Karpas-422 (cell line): ENCODE measurements at places on chromosomes 1 and 21.

DNA sequence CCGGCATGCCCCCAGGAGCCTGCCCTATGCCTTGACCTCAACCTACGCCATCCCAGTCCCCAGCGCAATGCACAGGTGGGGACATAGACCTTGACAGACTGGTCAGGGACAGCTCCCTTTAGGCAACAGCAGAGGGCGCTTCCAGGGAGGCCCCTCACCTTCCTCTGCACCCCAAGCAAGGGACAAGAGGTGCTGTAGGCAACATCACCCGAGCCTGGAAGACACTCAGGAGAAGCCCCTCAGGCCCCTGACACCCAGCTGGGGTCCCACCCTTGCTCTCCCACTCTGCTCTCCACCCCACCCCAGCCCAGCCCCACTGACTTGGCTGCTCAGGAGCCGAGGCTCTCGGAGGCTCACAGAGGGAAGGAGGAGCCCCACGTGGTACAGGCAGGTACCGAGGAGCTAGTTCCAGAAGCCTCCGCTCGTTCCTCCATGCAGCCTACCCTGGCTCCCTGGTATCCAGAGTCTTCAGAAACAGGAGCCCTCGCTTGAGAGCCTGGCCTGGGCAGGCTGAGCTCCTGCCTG is 2.4 kb upstream of the WNT3A start:
- H3K4me3 ChIP-seq, result no peak overlapping the region
- no peaks in the 10 kb centered on the region for H3K36me3 ChIP-seq
- no peaks in the 10 kb centered on the region for H3K27me3 ChIP-seq

DNA sequence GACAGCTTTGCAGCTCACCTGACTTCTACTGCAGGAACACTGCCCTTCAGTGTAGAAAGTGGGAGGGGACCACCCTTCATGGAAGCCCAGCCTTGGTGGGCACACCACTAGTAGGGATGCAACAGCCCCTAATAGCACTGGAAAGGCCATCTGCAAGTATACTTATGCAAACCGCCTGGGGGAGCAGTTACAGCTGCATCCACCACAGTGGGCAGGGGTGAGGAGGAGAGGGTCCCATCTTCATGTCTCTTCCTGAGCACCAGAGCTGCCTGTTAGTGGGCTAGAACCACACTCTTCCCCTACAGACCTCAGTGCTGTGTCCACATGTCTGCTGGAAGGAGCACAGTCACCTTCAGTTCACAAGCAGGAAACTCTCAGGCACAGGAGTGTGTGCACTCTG is 66.2 kb upstream of the LHX8 start:
- H3K27ac ChIP-seq, result no peak overlapping the region
- H3K27me3 ChIP-seq, result no peaks in the 10 kb centered on the region
- H3K4me1 ChIP-seq, result no peaks in the 10 kb centered on the region
- H3K36me3 ChIP-seq, result no peaks in the 10 kb centered on the region
- no peak overlapping the region for H3K4me3 ChIP-seq

GRCh38 chr1:235820061-235820460 is 46.6 kb downstream of the LYST start:
- no peaks in the 10 kb centered on the region for H3K36me3 ChIP-seq
- H3K4me3 ChIP-seq, result no peak overlapping the region
- H3K4me1 ChIP-seq, result no peaks in the 10 kb centered on the region
- no peak for DNase-seq

DNA sequence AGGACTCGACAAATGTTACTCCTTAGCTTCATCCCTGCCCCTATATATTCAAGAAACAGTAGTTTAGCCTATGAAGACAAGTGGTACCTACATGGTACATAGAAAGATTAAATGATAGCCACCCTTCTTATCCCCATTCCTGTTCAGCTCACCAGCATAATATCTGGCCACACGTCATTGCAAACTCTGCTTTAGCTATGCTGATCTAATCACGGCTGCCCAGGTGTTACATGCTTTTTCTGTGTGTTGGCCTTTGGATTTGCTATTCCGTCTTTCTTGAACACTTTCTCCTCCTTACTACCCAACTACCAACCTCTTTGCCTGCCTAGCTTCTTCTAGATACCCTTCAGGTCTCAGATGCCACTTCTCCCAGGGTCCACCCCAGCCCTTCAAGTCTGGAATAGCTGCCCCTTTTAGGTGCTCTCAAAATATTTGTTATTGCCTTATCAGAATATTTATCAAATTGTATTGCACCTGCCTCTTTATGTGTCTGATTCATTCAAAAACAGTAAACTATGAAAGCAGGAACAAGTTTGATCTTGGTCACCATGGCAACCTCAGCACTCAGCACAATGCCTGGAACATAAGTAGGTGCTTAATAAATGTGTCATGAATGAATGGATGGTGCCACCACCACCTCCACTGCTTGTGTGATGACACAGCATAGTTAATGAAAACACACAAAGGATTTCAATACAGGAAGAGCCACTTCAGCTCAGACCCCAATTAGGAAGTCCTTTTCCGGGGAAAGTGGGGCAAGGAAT is 11.4 kb upstream of the DNASE2B start:
- H3K36me3 ChIP-seq, result no peaks in the 10 kb centered on the region
- no peak for DNase-seq
- H3K27me3 ChIP-seq, result no peaks in the 10 kb centered on the region
- no peaks in the 10 kb centered on the region for H3K4me1 ChIP-seq
- no peak overlapping the region for H3K27ac ChIP-seq
- H3K4me3 ChIP-seq, result no peak overlapping the region

GRCh38 chr1:29365906-29366670 is 129.8 kb downstream of the PTPRU start:
- no peak overlapping the region for H3K27ac ChIP-seq
- no peaks in the 10 kb centered on the region for H3K4me1 ChIP-seq
- no peak for DNase-seq
- H3K4me3 ChIP-seq, result no peak overlapping the region

DNA sequence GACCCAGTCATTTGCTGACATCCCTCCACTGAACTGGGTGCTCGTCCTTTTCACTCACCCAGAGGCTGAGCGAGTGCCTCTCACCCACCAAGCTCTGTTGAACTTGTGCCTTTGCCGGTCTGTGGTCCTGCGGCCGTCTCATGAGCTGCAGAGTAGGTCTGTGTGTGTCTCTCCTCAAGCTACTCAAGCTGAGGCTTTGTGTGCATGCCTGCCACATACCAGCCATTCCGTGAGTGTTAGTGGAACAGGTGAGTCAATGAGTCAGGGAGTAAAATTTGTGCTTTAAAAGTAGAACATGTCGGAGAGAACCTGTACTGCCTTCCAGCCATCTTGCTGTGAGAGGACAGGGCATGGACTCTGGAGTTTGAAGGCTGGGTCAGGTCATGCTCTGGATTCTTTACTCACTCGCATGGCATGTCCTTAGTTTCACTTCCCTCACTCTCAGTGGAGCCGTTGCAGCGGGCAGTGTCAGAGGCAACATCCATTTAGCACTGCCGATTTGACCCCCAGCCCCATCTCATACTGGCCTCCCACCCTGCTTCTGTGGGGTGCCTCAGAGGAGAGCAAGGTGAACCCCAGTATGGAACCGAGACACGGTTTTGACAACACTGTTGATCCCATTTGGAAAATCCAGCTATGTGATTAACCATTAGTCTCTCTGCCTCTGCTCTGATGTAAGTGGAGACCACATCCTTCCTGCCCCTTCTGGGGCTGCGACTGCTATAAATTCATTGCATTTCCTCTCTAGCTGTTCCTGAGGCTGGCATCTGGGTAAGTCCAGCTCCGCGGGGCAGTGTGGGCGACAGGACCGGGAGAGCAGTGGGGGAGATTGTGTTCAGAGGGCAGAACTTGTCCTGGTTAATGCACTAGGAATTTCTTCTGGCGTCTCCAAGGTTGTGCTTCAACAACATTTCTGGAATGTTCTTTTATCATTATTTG is at the start of gene NLRP3:
NLRP3 (plus strand) TSS at position 751 of the 939 bp plus-strand sequence. CDS start 2,628 bp downstream, outside the sequence.
- no peak for DNase-seq
- no peaks in the 10 kb centered on the region for H3K4me1 ChIP-seq
- H3K36me3 ChIP-seq, result no peaks in the 10 kb centered on the region
- no peak within 1 kb of the TSS for H3K4me3 ChIP-seq

DNA sequence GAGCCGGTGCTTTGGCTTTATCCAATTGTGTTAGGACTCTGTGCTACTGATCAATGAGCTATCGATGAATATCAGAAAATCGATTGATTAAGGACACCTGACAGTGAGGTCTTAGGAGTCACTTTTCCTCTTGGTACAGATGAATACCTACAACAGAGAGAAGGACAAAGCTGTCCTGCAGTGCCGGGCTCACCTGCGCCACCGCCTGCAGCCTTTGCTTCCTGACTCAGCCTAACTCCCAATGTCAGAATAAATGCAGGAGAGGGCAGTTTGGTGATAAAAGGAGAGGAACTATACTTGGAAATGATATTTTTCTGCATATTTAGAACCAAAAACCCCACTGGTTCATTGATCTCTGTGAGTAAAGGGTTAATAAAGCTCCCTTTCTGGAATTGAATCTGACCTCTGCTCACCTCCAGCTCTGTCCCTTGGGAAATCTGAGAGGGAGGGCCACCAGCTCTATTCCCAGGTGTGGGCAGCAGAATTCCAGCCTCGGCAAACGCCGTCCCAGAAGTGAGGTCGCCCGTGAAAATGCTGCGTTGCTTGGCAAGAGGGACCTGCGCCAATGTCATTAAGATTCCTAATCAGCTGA is 39.3 kb downstream of the POFUT2 start:
- DNase-seq, result no peak
- H3K27me3 ChIP-seq, result no peaks in the 10 kb centered on the region
- no peak overlapping the region for H3K4me3 ChIP-seq
- H3K36me3 ChIP-seq, result no peaks in the 10 kb centered on the region

GRCh38 chr1:247173431-247173830 is 1.6 kb upstream of the ZNF124 start:
- no peak overlapping the region for H3K27ac ChIP-seq

DNA sequence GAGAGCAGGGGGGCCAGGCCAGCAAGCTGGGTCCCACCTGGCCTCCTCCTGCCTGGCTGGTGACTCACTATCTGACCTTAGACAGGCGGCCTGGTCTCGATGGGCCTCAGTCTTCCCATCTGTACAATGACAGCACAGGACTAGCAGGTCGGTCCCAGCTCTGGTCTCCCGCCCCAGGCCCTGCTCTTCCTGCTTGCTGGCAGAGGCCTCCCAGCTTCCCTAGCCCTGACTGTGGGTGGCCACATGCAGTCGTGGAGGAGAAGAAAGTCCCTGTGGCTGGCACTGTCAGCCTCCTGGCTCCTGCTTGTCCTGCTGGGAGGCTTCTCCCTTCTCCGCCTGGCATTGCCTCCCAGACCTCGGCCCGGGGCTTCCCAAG is 817 bp downstream of the EXTL1 start:
- no peaks in the 10 kb centered on the region for H3K27me3 ChIP-seq
- no peak for DNase-seq
- no peak overlapping the region for H3K4me3 ChIP-seq
- H3K4me1 ChIP-seq, result no peaks in the 10 kb centered on the region
- H3K36me3 ChIP-seq, result no peaks in the 10 kb centered on the region
- no peak overlapping the region for H3K27ac ChIP-seq

GRCh38 chr1:165369255-165369848 is 12.8 kb upstream of the LMX1A start:
- H3K4me1 ChIP-seq, result no peaks in the 10 kb centered on the region
- DNase-seq, result peak; percentile 73
- no peaks in the 10 kb centered on the region for H3K36me3 ChIP-seq

DNA sequence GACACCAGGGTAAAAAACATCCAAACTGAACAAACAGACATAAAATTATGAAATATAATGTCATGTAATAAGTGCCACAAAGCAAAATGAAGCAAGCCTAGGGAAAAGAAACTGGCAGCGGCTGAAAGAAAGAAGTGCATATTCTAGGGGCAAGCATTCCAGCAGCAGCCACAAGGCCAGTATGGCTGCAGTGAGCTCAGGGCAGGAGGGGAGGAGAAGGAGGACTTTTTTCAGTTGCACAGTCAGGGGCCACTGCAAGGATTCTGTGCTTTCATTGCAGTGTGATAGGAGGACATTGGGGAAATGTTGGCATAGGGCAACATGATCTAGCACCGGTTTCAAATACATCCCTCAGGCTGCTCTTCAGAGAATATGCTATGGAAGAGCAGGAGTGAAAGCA is 263.8 kb downstream of the NEGR1 start:
- H3K4me3 ChIP-seq, result no peak overlapping the region
- H3K4me1 ChIP-seq, result no peaks in the 10 kb centered on the region
- H3K27me3 ChIP-seq, result no peaks in the 10 kb centered on the region
- no peaks in the 10 kb centered on the region for H3K36me3 ChIP-seq

- no peaks in the 10 kb centered on the region for H3K27me3 ChIP-seq
- H3K4me3 ChIP-seq, result no peak overlapping the region
- no peak overlapping the region for H3K27ac ChIP-seq
- no peaks in the 10 kb centered on the region for H3K4me1 ChIP-seq
- DNase-seq, result no peak
These were observed 339.1 kb downstream of the PTPRC start for GRCh38 chr1:198977909-198978308.

DNA sequence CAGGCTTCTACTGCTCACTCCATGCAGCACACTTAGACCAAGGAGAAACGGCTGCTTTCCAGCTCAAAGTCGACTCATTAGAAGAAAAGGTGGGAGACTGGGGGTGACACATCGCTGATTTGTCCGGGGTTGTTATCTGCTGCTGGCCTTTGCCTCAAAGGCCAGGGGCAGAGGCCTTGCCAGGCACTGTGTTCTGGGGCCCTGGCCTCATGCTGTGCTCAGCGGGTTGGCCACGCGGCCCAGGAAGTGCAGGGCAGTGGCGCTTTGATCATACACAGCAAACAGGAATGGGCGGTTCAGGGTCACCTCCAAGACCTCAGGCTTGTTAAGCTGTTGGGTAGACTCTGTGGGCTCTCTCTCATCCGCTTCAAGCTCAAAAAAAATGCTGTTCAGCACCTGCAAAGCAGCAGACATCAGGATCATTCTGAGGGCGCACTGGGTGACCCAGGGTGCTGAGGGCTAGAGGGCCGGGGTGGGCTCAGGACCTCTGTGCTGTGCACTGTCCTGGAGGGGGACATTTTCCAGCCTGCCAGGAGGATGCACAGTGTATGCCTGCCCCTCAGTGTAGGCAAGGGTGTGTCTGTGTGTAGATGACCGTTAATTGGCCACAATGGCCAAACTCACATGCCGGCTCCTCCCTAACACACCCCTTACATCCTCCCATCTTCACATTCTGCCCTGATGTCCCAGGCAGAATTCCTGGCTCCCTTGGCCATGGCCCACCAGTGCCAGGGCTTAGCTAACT is 10.8 kb downstream of the AGT start:
- H3K4me3 ChIP-seq, result no peak overlapping the region
- DNase-seq, result no peak
- no peaks in the 10 kb centered on the region for H3K4me1 ChIP-seq
- H3K27me3 ChIP-seq, result no peaks in the 10 kb centered on the region
- no peaks in the 10 kb centered on the region for H3K36me3 ChIP-seq

DNA sequence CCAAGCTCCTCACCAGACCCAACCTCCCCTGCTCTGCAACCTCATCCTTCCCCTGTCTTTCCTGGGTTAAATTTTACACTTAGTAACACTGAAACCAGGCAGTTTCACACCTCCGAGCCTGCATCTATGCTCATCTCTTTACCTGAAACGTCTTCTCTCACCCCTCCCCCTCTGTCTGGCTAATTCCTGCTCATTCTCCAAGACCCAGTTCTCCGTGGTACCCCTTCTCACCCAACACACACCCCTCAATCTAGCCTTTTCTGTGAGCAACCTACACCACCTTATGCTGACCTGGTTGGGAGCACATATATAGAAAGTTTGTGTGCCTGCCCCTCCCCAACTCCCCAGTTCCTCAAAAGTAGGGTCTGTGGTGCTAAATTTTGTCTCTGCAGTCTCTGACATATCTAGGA is 3.7 kb upstream of the KIAA1614 start:
- no peaks in the 10 kb centered on the region for H3K36me3 ChIP-seq
- H3K4me1 ChIP-seq, result no peaks in the 10 kb centered on the region
- H3K27me3 ChIP-seq, result no peaks in the 10 kb centered on the region
- H3K4me3 ChIP-seq, result no peak overlapping the region
- H3K27ac ChIP-seq, result no peak overlapping the region

GRCh38 chr1:90144820-90145219 is 149.9 kb downstream of the ZNF326 start:
- no peak overlapping the region for H3K4me3 ChIP-seq
- no peaks in the 10 kb centered on the region for H3K27me3 ChIP-seq
- DNase-seq, result no peak
- no peaks in the 10 kb centered on the region for H3K36me3 ChIP-seq
- no peaks in the 10 kb centered on the region for H3K4me1 ChIP-seq
